Head of caudate nucleus (tissue), 42 donors: ENCODE measurements at places on chromosomes 3 and 15.

DNA sequence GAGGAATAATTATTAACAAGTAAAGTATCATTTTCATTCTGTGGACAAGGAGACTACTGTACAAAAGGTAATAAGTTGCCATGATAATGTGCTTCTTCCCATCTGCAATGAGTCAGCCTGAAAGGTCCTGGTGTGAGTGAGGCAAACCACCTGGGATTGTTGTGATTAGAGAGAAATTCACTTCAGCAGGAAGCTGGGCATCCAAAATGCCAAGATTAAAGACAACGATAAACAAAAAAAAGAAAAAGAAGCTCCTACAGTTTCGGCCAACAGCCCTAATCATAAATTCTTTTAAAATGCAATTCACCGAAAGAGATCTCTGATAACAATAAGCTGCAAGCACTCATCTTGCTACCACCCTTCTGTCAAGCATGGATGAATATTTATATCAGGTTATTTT lies 507.8 kb downstream of the TUSC7 start:
- no peak for DNase-seq

DNA sequence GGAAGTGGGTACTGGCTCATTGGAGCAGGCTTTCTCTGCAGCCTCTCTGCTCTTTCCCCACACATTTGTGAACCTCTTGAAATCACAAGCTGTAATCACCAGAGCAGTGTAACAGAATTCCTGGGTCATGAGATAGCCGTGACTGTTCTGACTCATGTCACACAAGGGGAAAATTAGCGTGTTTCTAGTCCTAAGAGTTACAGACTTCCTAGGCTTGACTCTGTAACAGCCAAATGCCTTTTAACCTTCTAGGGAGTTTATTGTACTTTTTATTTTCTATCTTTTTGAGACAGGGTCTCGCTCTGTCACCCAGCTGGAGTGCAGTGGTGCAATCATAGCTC lies 54.7 kb upstream of the TRAK1 start:
- no peak for DNase-seq

DNA sequence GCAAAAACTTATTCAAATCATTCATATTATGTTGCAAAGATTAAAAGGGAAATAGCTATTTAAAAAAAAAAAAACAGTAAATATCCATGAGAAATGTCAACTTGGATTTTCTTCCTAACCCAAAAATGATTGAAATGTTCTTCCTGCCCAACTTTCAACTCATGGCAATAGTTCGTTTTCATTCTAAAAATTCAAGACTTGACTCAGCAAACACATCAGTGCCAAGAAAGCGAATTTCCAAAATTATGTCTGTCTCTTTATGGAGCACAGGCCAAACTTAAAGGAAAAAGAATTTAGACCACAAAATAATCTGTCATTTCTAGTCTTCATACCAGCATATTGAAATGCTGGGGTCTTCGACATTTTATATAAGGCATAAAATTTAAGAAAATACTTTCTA lies 63.7 kb downstream of the MAGI1 start:
- DNase-seq, result no peak

DNA sequence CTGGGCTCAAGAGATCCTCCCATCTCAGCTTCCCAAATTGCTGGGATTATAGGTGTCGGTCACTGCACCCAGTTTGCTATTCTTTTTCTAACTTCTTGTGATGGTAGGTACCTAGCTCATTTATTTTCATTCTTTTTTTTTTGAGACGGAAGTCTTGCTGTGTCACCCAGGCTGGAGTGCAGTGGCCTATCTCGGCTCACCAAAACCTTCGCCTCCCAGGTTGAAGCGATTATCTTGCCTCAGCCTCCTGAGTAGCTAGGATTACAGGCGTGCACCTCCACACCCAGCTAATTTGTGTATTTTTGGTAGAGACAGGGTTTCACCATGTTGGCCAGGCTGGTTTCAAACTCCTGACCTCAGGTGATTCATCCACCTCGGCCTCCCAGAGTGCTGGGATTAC lies 30.1 kb upstream of the RAD51 start:
- no peak for DNase-seq

- DNase-seq, result no peak
Measured at GRCh38 chr3:194246709-194247349, 104.3 kb downstream of the CPN2 start.
